AG09319 (cell line): ENCODE measurements at places on chromosomes 6 and 20.

DNA sequence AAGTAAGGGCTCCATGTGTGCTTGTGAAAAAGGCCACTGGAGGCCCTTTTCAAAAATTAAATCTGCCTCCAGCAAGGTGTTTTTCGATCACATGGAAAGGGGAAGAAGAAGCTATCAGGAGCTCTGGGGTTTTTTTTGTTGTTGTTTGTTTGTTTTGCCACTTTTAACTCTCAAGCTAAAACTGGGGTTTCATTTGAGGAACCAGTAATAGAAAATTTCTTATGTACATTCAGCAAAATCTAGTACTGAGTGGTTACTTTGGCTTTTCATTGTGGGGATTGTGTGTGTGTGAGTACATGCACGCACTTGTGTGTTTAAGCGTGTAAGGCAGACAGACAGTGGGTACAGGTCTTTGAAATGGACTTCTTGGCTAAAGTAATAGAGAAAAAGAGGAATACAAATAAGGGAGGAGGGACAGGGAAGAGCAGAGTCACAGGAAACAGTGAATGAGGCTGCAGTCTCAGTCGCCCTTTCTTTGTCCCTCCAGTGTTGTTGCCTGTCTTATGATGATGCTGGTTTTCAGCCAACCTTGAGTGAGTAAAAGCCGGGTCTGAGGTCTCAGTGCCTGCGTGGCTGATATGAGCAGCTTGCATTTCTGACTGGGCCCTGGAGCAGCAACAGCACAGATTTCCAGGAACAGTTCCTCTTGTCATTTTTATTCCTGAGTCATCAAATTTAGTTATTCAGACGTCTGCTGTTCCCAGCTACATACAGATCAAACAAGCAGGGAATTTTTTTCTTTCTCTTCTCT is 26.2 kb downstream of the SLC16A10 start:
- DNase-seq, result no peak

DNA sequence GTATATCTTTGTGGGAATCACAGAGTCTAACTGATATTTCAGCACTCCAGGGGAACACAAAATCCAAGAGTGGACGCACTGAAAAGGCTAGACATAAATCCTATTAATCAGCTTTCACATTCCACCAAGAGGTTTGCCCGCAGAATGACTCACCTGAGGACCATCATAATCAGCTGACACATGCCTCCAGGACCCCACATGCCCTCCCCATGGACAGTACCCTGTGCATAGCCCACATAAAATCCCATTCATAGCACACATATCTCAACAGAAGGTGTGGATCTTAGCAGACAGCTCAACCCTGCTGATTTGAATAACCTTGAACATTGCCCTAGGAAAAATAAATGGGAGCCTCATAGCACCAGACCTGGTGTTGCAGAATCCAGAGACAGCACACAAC is 246.8 kb upstream of the TENT5A start:
- DNase-seq, result no peak

GRCh38 chr20:46552460-46553420 is 2.3 kb upstream of the OCSTAMP start:
- no peak for DNase-seq

- no peak for DNase-seq
Observed at GRCh38 chr6:88813045-88813444, 150.4 kb downstream of the RNGTT start.

GRCh38 chr20:4896971-4897497 is 104.3 kb downstream of the SLC23A2 start:
- no peak for DNase-seq

- DNase-seq, result no peak
Observed at GRCh38 chr20:63452821-63453523, 19.5 kb downstream of the KCNQ2 start.

- no peak for DNase-seq
Observed at GRCh38 chr20:60101201-60101890, 143.1 kb downstream of the CDH26 start.

DNA sequence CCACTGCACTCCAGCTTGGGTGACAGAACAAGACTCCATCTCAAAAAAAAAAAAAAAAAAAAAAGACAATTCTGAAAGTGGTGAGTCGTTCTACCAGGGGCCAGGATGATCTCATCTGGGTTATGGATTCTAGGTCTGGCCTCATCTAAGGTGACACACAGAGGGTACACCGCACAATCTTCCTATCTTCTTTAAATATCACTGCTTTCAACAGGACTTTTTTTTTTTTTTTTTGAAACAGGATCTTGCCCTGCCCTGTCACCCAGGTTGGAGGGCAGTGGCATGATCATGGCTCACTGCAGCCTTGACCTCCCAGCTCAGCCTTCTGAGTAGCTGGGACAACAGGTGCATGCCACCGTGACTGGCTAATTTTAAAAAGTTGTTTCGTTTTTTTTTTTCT is 67.7 kb downstream of the SLC16A10 start:
- DNase-seq, result no peak

DNA sequence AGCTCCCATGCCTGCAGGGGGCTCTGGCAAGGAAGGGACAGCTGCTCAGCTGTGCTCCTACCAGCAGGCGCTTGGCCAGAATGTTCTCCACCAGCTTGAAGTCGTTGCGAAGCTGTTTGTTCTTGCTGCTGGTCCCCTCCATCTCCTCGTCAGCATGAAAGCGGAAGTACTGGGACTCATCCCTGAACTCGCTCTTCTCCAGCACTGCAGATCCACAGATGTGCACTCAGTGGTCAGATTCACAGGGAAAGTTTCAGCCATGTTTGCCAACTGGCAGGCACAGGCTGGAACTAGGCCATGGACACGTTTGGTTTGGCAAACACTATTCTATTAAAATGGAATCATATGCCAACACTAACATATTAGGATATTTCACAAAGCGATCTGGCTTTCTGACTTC is 167.9 kb downstream of the PREX1 start:
- DNase-seq, result no peak

DNA sequence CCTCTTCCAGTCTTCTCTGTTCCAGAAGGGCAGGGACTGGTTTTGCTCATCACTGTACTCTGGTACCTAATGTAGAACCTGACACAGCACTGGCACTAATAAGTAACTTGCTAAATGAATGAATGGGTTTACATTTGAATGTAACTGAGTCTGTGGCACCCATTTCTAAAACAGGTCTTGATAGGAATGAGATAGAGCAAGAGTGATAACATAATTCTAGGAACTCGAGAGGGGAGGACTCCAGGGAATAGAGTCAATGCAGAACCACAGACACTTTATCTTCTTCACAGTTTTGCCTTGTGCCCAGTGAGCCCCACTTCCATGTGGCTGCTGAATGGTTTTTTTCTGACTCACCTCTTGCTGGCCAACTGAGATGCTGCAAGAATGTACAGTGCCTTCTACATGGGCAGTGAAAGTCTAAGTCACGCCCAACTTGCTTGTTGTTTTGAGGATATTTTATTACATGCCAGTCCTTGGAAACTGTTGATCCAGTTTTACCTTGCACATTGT is 61.1 kb downstream of the TBC1D7 start:
- no peak for DNase-seq

DNA sequence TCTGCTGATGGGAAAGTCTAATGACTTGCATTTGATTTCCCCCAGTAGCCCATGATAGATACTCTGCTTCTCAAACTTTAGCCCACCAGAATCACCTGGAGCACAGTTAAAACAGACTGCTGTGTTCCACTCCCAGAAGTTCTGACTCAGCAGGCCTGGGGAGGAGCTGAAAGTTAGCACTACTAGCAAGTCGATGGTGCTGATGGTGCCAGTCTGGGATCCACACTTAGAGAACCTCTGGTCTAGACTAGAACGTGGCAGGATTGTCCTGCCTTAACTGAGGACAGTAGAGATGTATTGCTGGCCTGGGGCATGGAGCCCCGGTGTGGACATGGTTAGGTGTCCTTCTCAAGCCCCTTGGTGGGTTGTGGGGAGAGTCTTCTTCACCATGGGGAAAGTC is 8.7 kb downstream of the TOX2 start:
- no peak for DNase-seq

DNA sequence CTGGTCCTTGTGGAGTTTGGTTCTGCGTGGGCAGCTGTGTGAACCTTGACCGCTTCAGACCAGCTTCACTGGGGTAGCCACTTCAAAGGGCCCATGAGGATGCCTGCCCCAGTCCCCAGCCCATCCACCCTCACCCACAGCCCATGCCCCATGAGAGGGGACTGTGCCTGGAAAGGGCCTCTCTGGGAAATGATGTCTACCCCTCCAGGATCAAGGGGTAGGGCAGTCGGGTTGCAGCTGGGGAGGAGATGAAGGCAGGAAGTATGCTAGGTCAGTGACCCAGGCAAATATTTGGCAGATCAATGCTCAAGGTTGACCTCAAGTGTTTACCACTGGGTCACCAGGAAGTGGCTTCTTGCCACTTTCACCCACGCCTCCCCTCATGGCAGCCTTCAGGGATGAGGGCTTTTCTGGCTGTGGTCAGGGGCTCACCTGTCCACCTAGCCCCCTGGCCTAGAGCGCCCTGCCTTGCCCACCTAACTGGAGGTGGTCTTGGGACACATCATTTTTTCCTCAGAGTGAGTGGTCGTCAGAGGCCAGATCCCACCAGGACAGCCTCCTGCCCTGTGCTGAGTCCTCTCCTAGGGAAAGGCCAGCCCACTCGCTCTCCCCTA is 109.5 kb downstream of the SNX5 start:
- no peak for DNase-seq

GRCh38 chr20:36339646-36340592 is 33.8 kb downstream of the DLGAP4 start:
- no peak for DNase-seq

DNA sequence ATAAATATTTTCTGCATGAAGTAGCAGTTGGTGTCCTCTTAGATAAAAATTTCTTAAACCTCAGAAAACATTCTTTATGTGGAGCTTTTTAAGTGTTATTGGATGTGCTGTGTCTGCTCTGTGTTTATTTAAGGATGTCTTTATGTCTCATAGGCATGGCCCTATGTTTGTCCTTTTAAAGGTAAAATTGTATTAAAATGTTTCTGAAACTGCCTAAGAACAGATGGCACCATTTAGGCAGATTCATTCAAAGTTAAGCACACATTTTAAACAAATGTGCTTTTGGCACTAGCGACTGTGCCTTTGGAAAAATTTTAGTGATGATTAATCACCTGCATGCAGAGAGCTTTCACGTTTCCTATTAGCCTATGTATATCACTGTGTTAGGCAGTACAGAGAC is 125.2 kb downstream of the KIF6 start:
- no peak for DNase-seq

DNA sequence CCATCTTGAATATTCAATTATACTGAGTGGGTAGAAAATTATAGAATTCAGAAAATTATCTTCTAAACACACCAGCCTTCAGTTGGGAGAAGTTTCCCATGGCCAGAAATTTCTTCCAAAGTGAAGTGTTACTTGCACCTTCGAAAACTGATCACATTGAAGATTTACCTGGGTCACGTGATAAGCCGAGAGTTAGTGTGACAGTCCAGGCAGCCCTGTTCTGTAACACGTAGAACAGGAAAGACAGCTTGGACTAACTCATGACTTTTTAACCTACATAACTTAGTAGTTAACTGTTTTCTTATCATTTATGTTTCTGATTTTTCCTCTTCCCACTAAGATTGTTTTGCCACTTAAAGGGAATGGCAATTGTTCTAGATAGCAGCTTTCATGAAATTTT is 118.3 kb upstream of the MTHFD1L start:
- DNase-seq, result no peak

GRCh38 chr6:164049517-164049988 is 635.0 kb downstream of the QKI start:
- no peak for DNase-seq

DNA sequence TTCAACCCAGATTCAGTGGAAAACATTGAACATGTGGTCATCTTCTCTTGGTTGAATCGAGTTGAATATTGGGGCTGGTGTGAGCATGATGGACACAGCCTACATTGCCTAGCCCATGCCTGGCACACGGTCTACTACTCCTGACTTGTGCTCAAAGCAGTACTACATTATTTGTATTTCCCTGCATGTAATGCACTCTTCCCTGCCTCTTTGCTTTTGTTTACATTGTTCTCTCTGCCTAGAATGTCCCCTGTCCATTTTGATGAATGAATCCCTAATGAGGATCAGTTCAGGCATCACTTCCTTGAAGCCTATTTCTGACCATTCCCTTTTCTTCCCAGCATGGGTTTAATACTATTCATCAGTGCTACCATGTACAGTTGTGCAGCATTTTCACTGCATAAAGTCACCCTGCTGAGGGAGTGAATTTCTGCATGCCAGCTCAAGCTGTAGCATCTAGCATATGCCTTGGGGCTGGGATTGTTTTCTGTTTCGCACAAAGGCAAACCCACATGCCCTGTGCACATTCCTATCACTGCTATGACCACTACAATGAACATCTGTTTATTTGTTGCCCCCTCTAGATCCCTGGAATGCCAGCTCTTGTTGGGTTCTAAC is 75.3 kb upstream of the CCN6 start:
- no peak for DNase-seq

DNA sequence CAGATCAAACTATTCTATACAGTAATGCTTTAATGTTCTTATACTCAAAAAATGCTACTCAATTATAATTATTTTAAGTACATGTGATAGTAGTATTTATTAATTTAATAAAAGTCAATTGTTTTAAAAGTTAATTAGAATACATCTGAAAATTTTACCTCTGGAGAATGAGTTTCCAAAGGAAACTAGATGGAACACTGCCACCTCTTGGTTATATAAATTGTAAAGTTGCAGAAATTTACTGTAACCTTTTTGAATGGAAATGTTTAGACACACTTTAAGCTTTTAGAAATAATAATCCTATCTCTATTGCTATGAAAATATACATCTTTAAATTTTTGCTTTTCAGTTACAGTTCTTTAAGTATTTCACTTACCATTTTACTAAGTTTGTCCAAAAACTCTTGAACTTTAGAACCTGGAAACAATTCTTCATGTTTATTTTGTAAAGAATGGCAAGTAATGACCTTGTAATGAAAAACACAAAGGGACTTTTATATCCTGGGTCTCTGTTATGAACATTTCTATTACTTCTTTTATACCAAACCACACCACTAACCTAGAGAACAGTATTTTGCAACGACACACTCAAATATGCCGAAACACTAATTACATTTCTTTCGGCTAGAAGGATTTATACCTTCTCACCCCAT is 10.9 kb upstream of the BMP5 start:
- DNase-seq, result no peak

GRCh38 chr20:2449386-2449785 is 21.2 kb downstream of the SNRPB start:
- no peak for DNase-seq

GRCh38 chr6:16712255-16712930 is 48.9 kb downstream of the ATXN1 start:
- DNase-seq, result no peak

GRCh38 chr6:89323511-89323971 is 8.4 kb upstream of the GABRR2 start:
- DNase-seq, result no peak

DNA sequence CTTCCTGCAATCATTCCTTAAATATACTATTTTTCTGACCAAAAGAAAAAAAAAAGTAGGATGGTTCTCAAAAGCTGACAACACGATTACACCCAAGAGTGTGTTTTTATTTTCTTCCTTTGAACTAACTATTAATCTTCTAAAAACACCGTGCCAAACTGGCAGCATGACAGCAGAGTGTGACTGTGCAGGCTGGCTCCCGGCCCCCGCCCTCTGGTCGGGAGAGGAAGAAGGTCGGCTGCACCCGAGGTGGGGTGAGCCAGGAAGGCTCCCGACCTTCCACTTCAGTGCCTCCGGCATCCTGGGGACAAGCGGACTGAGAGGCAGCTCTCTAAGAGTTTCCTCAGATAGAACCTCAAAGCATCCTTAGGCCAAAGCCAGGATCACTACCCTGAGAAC is 29.2 kb downstream of the SLC22A23 start:
- no peak for DNase-seq

- DNase-seq, result no peak
Observed at GRCh38 chr6:20965276-20965675, 431.0 kb downstream of the CDKAL1 start.

GRCh38 chr6:69907981-69908498 is 41.7 kb downstream of the COL19A1 start:
- DNase-seq, result peak; percentile 11

GRCh38 chr6:118400582-118400981 is 147.5 kb upstream of the PLN start:
- no peak for DNase-seq
